ENCODE measurements at places on chromosomes 2 and 18.

GRCh38 chr2:38158378-38159118, 82.6 kb upstream of the CYP1B1 start:
- peaks cover 6% of the 10 kb centered on the region for H3K4me1 ChIP-seq
- no peaks in the 10 kb centered on the region for H3K27me3 ChIP-seq
- H3K27ac ChIP-seq: peak overlapping the region; percentile 38
- peak; percentile 44 for DNase-seq

GRCh38 chr18:76121011-76121410, 374.0 kb downstream of the ZNF516 start:
- no peaks in the 10 kb centered on the region for H3K36me3 ChIP-seq
- H3K27me3 ChIP-seq: no peaks in the 10 kb centered on the region
- no peaks in the 10 kb centered on the region for H3K4me1 ChIP-seq
- no peak overlapping the region for H3K4me3 ChIP-seq
- DNase-seq: no peak

DNA sequence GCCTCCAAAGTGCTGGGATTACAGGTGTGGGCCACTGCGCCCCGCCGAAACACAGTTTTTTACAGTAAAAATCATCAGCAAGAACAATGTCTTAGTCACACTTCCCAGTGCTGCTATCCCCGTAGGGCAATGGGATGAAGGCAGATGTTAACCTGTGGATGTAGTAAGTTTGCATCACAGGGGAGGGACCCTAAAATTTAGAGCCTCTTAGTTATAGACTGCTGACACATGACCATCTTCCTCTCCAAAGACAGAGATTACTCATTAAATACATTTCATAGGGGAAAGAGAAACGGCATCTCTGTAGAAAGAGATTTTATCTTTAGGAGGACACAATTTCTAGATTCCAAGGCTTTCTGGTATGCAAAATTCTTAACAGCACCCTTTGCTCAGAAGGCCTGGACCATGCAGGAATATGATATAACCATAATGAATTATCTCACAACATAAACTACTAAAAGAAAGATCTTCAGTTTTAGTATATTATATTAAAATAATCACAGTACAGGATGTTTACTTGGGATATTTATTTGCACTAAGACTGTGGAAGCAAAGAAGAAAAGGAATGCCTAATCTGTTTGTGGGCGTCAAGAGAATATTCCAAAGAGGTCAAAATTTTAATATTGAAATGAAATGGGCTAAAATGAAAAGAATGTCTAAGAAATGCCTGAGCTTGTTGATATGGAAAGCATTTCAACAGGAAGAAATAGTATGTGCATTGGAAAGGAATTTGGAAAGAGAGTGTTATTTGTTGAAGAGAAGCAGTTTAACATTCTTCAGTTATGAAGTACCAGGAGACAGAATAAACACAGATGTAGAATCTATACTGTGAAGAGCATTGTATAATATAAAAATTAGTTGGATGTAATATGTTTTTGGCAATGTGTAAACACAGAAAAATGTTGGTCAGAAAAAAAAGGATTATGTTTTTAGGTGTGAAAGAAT, 1228.3 kb upstream of the CHAC2 start:
- no peaks in the 10 kb centered on the region for H3K36me3 ChIP-seq
- DNase-seq: no peak
- H3K27me3 ChIP-seq: no peaks in the 10 kb centered on the region
- H3K27ac ChIP-seq: no peak overlapping the region
- no peak overlapping the region for H3K4me3 ChIP-seq

- H3K4me3 ChIP-seq: no peak overlapping the region
- DNase-seq: no peak
- no peaks in the 10 kb centered on the region for H3K36me3 ChIP-seq
- peaks cover 18% of the 10 kb centered on the region for H3K4me1 ChIP-seq
- no peaks in the 10 kb centered on the region for H3K27me3 ChIP-seq
- H3K27ac ChIP-seq: no peak overlapping the region
Observed at GRCh38 chr2:112314856-112315255, 39.5 kb downstream of the ZC3H6 start.
